ENCODE measurements at places on chromosomes 11 and 22. TPM values are rescaled to one million over a fixed set of nuclear protein-coding genes. Genes with fewer than 3 reads are reported as not detected.

The FERMT3 gene
- total RNA-seq: 1.0 TPM

The NLRP14 gene
- total RNA-seq: not detected

The SCUBE2 gene
- total RNA-seq: 5.0 TPM

The SAA1 gene
- total RNA-seq: not detected

The CCDC73 gene
- total RNA-seq: not detected

The TRIM66 gene
- total RNA-seq: 5.3 TPM

DNA sequence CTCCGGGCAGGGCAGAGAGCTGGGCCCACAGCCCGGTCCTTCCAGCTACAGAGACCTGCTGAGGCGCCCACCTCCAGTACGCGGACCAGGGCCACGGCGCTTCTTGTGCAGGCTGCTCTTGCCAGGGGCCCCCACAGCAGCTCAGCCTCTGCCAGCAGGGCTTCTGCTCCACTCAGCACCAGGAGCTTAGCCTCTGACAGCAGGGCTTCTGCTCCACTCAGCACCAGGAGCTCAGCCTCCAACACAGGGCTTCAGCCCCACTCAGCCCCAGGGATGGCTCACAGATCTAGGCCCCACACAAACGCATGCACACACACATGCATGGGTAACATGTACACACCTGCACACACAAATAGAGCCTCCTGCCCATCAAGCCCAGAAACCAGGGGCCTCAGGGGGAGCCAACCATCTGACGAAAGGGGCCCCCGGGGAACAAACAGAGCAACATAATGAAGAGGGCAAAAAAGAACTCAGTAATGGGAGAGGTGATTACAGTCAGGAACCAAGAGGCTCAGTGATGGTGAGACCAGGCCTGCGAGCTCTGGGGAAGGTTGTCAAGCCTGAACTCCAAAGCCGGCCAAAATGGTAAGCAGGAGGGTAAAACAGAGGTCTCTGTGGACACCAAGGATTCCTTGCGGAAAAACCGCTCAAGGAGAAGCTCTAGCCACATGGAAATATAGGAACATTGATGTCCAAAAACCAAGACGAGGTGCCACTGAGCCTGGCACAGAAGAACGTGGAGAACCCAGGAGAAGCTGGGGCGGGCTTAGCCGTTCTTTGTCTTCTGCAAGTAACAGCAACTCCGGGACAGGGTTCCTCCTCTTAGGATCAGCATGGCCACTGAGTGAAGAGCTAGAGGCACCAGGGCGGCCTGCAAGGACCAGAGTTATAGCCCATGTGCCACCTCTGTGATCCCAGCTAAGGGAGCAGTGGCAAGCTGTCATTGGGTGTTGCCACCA is 46.5 kb downstream of the GNB1L start:
- H3K36me3 ChIP-seq: peaks cover 2% of the 10 kb centered on the region
- no peaks in the 10 kb centered on the region for H3K27me3 ChIP-seq
- H3K27ac ChIP-seq: no peak overlapping the region
- no peak overlapping the region for H3K4me3 ChIP-seq
- no peak for DNase-seq
- peaks cover 22% of the 10 kb centered on the region for H3K4me1 ChIP-seq

GRCh38 chr22:31742115-31742514 is 7.8 kb downstream of the PRR14L start:
- H3K4me3 ChIP-seq: no peak overlapping the region
- peaks cover 21% of the 10 kb centered on the region for H3K4me1 ChIP-seq
- no peak for DNase-seq
- H3K27me3 ChIP-seq: no peaks in the 10 kb centered on the region

DNA sequence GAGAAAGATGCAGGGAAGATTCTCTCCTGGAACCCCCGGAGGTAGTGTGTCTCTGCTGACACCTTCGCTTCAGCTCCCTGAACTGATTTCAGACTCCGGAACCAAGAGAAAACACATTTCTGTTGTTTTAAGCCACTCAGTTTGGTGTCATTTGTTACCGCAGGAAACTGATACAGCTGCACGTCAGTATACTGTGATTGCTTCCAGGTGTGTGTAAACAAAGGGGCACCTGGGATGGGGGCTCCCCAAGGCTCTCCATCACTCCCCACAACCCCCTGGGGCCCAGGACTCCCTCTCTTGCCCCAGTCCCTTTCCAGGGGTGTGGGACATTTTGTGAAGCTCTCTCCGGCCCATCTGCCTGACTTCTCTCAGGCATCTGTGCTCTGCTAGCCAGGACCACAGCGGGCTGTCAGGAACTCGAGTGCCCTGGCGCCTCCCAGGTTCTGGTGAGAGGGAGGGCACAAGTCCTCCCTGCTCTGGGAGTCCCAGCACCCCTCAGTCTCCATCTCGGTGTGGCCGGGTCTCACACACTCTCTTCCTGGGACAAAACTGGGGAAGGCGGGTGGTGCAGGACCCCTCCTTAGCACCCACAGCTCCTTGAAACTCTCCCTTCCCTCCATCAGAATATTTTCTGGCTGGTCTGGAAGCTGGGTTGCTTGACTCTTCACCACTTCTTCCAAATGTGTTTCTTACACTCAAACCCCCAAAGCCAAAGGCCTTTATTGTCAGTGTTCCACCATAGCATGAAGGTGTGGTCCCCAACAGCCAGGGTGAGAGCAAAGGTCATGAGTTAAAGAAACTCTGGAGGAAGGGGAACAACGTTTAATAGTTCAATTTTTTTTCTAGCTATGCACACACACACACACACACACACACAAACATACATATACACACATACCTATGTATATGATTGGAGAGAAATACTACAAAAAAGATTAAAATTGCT is 35.0 kb upstream of the TSKU start:
- H3K36me3 ChIP-seq: no peaks in the 10 kb centered on the region
- no peaks in the 10 kb centered on the region for H3K27me3 ChIP-seq
- H3K4me3 ChIP-seq: no peak overlapping the region

DNA sequence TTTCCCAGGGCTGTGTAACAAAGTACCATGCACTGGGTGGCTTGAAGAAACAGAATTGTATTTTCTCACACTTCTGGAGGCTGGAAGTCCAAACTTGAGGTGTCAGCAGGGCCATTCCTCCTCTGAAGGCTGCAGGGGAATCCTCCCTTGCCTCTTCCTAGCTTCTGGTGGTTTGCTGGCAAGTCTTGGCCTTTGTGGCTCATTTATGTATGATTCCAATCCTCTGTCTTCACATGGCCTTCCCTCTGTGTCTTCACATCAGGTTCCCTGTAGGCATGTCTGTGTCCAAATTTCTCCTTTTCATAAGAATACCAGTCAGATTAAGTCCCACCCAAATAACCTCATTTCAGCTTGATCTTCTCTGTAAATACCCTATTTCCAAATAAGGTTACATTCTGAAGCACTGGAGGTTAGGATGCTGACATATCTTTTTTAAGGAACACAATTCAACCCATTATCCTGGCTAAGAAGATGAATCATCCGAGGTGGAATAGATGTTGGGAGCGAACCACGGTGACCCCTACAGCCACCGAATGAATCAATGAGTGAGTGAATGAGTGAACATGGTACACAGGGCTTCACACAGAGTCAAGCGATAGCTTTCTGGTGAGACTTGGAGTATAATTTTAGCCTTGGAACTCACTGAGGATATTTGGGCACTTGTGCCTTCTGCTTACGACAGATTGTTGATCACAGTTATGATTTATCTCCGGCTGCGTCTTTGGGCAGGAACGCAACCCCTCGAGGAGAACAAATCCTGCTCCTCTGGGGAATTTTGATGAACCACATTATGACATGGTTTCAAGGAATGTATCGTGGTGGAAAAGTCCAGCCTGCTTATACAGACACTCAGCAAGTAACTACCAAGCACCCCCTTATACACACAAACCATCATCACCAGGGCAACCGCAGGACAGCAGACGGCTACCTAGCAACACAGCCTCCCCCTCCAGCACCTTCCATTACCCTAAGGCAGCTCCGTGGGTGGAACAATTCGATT is 34.3 kb upstream of the MICAL2 start:
- no peak for DNase-seq
- no peaks in the 10 kb centered on the region for H3K27me3 ChIP-seq
- H3K4me1 ChIP-seq: peaks cover 54% of the 10 kb centered on the region

DNA sequence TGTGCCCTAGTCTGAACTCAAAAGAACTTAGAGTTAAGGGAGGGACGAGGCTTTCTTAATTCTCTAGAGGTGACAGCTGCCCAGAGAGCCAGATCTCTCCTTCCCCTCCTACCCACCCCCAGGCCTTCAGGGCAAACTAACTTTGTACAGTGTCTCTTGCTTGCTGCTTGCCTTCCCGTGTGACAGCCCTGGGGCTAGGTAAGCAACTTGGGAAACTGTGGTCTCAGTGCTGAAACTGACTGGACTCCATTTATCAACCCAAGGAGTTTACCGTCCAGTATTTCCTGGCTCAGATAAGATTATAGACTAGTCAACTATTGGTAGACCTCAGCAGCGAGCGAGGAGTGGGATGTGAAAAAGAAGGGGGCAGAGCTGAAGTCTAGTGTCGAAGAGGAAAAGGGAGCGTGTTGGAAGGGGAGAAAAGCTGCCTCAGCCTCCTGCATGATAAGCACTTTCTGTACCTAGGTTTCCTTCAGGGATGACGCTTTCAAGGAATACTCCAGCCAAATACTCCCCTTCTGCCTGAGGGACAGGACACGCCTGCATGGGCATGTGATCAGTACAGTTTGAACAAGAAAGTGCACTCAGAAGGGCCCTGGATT is 43.3 kb upstream of the WEE1 start:
- no peaks in the 10 kb centered on the region for H3K27me3 ChIP-seq
- peaks cover 66% of the 10 kb centered on the region for H3K4me1 ChIP-seq
- no peak for DNase-seq
- H3K4me3 ChIP-seq: no peak overlapping the region
- H3K36me3 ChIP-seq: no peaks in the 10 kb centered on the region
- H3K27ac ChIP-seq: peak overlapping the region; percentile 53

- peaks cover 22% of the 10 kb centered on the region for H3K36me3 ChIP-seq
- no peak overlapping the region for H3K27ac ChIP-seq
- no peak overlapping the region for H3K4me3 ChIP-seq
These were observed 12.4 kb downstream of the CYB561A3 start for GRCh38 chr11:61349189-61349751.

DNA sequence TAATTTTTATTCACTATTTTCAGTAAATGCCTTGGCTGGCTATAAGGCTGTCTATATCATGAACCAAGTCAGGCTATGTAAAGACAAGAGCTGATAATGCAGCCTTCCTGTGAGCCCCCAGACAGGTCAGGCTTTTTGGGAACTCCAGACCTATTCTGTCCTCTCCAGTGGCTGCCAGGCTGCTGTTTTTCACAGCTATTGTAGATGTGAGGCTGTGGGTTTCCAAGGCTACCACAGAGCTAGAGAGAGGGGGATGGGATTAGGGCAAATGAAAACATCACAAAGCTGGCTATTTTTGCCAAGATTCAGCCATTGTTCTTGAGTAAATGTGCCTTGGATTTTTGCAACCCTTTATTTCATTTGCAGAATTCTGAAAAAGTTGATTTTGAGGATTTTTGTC is 55.7 kb upstream of the SORL1-AS1 start:
- no peak overlapping the region for H3K27ac ChIP-seq
- H3K4me3 ChIP-seq: no peak overlapping the region
- H3K36me3 ChIP-seq: peaks cover 6% of the 10 kb centered on the region
- DNase-seq: no peak
- peaks cover 8% of the 10 kb centered on the region for H3K27me3 ChIP-seq

- H3K27ac ChIP-seq: no peak overlapping the region
- peaks cover 7% of the 10 kb centered on the region for H3K36me3 ChIP-seq
- H3K4me3 ChIP-seq: no peak overlapping the region
- peaks cover 17% of the 10 kb centered on the region for H3K4me1 ChIP-seq
- no peak for DNase-seq
- peaks cover 2% of the 10 kb centered on the region for H3K27me3 ChIP-seq
These were observed 44.7 kb upstream of the CSNK2A3 start for GRCh38 chr11:11397781-11398180.

- no peak overlapping the region for H3K4me3 ChIP-seq
- H3K27me3 ChIP-seq: no peaks in the 10 kb centered on the region
- no peak for DNase-seq
- H3K36me3 ChIP-seq: peaks cover 2% of the 10 kb centered on the region
These were observed 47.6 kb downstream of the FLI1 start for GRCh38 chr11:128741511-128741910.

GRCh38 chr22:42399315-42400271 is 32.6 kb downstream of the NFAM1 start:
- H3K4me3 ChIP-seq: no peak overlapping the region
- no peak overlapping the region for H3K27ac ChIP-seq
- no peaks in the 10 kb centered on the region for H3K36me3 ChIP-seq
- no peaks in the 10 kb centered on the region for H3K4me1 ChIP-seq
- peaks cover 19% of the 10 kb centered on the region for H3K27me3 ChIP-seq

DNA sequence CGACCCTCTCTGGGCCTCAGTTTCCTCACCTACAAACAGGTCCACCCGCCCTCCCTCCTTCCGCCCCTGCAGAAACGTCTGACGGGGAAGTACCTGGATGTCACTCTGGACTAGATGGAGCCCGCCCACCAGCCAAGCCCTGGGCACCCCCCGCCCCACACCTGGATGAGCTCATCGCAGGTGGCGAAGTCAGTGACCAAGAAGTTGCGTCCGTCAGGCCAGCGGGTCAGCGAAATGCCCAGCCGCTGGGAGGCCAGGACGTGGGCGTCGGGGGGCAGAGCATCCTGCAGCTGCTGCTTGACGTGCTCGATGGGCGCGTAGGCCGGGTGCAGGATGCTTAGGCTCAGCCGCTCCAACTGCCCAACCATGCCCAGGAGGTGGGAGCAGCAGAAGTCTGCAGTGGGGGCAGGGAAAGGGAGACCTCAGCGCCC is 897 bp downstream of the PNPLA5 start:
- H3K4me3 ChIP-seq: no peak overlapping the region
- peak; percentile 83 for DNase-seq
- H3K27me3 ChIP-seq: peaks cover 57% of the 10 kb centered on the region

- no peaks in the 10 kb centered on the region for H3K36me3 ChIP-seq
- H3K27me3 ChIP-seq: peaks cover 19% of the 10 kb centered on the region
- H3K4me3 ChIP-seq: no peak overlapping the region
- H3K27ac ChIP-seq: no peak overlapping the region
- no peak for DNase-seq
- no peaks in the 10 kb centered on the region for H3K4me1 ChIP-seq
These were observed 61.0 kb downstream of the ISX start for GRCh38 chr22:35126993-35127392.

DNA sequence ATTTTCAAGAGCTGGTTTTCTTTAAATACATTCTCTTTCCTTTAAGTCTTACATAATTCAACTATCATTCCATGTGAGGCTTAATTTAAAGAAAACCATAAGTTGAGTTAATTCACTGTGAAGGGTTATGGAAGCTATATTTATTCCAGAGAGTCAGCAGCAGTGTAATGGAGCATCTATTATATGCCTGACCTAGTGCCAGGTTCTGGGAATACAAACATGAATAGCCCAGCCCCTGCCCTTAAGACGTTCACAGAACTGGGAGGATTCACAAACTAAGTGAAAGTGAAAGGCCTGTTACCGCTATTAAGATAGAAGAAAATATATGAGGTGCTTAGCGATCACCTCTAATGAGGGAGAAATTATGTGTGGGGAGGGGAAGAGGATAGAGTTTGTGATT is 408.9 kb upstream of the CCDC90B start:
- no peak overlapping the region for H3K27ac ChIP-seq
- no peak for DNase-seq
- no peaks in the 10 kb centered on the region for H3K4me1 ChIP-seq
- H3K4me3 ChIP-seq: no peak overlapping the region
- no peaks in the 10 kb centered on the region for H3K36me3 ChIP-seq
